GM12892 (cell line): ENCODE measurements at places on chromosomes 7 and 10.

DNA sequence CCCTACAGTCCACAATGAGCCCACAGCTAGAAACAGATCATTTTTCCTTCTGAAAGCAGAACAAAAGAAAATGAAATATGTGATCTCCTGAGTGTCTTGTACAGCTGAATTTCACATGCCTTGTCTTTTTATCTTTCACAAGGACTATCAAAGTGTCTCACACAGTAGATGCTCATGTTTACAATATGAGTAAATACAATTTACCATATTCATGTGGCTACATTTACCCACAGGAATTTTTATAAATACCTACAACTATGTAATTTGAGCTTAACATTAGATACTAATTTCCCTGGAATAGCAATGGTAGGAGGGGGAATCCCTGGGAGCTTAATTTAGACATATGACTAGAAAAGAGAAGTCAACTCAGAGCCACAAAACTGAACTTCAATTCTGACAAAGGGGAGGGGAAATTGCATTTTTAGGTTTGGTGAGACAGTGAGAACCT lies 186.2 kb downstream of the MACC1 start:
- no peak for DNase-seq

GRCh38 chr7:127818306-127818705 lies 166.3 kb downstream of the SND1 start:
- no peak for DNase-seq

- DNase-seq = no peak
These were observed 120.9 kb downstream of the CREB5 start for GRCh38 chr7:28533267-28533666.

DNA sequence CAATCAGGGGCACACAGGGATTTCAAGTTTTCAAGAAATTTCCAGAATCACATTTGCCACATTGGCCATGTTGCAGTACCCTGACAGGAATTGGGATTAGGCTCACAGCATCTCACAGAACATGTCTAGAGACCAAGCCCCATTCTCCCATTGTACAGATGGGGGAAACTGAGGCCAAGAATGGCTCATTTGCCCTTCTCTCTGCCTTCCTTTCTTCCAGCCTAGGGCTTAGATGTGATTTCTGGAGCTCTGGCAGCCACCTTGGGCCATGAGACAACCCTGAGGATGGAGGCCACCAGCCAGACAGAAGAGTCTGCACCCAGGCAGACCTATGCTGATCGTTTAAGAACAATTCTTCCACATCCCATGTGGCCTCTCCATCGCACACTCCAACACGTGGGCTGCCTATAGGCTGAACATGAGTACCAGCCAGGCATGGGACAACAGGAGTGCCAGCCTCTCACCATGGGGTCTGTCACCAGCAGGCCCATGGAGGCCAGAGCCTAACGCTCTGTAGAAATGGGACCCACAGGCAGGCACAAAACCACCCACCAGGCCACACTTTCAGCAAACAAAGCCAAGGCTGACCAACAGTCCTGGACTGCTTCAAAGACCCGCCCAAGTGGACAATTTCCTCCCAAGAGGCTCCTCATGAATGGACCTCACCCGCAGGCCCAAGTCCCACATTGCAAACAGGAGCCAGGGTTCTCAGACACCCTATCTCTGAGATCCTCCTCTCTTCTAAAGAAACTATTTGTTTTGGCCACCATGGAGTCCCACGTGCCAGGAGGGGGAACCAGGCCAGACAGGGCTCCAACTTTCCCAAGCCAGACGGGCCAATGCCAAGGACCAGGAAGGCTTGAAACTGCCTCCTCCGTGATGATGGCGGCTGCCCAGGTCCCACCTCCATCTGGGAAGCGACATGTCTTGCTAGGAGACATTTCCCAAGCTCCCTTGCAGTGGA lies 20.7 kb downstream of the PDGFA start:
- no peak for DNase-seq

DNA sequence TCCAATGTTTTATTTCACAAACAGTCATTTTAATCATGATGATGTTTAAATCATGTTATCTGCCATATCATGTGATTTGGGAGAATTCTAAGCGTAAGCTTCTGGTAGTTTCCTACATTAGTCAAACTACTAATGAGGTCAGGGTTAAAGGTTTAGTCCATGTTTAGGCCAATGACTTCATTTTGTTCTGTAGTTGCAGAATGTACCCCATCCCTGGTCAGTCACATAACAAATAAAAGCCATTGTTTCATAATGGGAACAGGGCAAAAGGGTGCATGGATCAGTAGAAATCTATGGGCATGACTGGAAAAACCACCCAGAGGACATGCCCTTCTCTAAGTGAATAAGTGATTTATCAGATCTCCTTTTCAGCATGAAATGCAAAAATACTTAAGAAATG lies 138.4 kb upstream of the ABCB5 start:
- DNase-seq = no peak

DNA sequence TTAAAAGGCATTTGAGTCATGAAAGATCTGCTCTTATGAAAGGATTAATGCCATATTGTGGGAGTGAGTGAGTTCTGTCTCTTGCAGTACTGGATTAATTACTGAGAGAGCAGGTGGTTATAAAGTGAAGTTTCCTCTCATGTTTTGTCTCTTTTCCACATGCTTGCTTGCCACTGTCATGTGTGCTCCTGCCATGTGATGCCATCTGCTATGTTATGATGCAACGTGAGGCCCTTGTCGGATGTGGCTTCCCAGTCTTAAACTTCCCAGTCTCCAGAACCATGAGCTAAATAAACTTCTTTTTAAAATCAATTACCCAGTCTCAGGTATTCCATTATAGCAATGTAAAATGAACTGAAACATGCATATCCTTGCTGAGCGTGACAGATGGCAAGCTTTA lies 22.7 kb upstream of the TCTN3 start:
- DNase-seq = no peak

DNA sequence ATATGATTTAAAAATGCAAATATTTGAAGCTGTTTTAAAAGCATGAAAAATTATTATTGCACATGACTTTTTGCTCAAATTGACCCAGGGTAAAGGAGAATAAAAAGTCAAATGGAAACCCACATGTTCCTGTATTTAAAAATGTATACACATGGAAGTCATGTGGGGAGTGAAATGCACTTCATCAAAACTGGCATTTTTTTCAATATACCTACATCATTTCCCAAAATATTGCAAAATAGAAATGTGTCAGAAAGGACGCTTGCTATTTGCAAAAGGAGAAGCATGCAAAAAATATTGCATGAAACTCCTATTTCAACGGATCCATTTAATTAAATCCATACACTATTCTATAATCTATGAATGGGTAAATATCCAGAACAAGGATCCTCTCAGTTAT lies 117.0 kb downstream of the POU6F2 start:
- DNase-seq = no peak

DNA sequence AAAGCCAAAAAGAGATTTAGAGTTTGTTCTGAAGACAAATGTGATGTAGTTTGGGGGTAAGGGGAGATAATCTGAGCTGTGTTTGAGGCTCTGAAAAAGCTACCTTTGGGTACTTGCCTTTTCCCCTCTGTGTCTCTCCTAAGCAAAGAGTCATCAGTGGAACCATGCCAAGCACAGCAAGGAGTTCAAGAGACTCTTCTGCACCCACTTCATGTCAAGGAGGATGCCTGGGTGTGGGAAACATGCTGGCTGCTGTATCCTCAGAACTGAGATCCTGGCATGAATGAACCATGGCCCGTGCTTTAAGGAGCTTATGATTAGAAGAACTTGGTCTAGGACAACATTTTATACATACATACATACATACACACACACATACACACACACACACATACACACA lies 142.9 kb downstream of the NOC3L start:
- no peak for DNase-seq

DNA sequence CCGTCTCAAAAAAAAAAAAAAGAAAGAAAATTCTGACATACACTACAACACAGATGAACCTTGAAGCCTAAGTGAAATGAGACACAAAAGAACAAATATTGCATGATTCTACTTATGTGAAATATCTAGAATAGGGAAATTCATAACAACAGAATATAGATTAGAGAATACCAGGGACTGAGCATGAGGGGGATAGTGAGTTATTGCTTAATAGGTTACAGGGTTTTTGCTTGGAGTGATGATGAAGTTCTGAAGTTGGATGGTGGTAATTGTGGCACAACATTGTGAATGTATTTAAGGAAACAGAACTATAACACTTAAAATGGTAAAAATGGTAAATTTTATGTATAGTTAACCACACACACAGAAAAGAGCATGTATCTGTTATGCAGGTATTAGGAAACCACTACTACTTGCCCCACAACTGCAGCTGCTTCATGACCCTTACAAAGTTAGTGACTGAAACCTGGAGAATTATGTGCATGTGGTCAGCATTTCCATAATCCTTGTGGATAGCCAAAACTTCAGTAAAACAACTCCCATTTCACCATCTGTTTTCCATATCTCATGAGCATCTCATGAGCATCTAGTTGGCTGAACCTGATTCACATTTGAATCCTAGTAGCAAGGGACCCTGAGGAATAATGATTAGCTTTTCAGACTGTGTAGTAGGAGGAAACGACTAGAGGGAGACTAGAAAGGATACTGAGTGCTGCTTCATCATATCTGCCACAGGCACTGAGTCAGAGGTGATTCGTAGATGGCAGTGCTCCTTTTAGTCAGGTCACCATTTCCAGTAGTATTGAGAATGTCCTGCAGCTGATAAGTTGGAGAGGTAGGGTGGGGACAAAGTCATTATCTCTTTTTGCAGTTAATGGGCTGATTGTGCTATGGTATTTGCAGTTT lies 26.3 kb downstream of the SAMD8 start:
- no peak for DNase-seq

DNA sequence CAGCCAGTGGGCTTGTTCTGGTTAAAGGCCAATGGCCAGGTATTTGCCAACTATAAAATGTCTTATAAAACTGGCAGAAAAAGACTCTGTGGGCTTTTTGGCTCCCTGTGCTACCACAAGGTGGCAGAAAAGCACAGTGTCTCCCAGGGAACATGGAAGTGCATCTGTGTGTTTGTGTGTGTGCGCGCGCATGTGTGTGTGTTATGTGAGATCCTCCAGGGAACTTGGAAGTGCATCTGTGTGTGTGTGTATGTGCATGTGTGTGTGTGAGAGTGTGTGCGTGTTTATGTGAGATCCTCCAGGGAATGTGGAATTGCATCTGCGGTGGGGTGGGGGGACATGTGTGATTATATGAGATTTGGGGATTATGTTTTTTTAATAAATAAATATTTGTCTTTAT lies 30.2 kb upstream of the ABI1 start:
- no peak for DNase-seq

GRCh38 chr7:66296557-66296956 lies 91.4 kb downstream of the TPST1 start:
- no peak for DNase-seq

DNA sequence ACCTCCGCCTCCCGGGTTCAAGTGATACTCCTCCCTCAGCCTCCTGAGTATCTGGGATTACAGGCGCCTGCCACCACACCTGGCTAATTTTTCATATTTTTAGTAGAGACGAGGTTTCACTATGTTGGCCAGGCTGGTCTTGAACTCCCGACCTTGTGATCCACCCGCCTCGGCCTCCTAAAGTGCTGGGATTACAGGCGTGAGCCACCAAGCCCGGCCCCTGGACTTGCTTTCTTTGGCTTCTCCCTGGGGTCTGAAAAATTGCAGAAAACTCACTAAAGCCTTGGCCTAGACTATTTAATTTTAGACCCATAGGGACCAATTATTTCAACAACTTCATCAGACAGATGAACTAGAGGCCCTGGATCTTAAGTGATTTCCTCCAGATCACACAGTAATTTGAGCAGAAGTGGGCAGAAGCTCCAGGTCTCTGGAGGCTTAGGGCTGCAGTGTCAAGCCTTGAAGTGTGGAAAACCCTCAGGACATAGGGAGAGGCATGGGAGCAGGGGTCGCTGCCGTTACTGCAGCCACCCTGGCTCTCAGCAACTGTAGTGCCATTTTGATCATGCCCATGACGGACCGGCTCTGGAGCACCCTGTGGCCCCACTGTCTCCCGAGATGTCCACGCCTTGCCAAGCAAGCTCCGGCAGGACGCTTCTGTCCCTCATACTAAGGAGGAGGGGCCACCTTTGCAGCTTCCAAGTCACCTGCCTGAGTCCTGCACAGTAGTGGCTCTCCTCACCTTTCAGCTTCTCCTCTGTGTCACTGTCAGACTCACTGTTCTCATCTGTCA lies 72.4 kb downstream of the DENND2A start:
- DNase-seq = no peak

GRCh38 chr10:78458983-78459638 lies 425.4 kb downstream of the RPS24 start:
- DNase-seq = no peak

- DNase-seq = no peak
These were observed 102.1 kb upstream of the ANLN start for GRCh38 chr7:36287371-36288241.

DNA sequence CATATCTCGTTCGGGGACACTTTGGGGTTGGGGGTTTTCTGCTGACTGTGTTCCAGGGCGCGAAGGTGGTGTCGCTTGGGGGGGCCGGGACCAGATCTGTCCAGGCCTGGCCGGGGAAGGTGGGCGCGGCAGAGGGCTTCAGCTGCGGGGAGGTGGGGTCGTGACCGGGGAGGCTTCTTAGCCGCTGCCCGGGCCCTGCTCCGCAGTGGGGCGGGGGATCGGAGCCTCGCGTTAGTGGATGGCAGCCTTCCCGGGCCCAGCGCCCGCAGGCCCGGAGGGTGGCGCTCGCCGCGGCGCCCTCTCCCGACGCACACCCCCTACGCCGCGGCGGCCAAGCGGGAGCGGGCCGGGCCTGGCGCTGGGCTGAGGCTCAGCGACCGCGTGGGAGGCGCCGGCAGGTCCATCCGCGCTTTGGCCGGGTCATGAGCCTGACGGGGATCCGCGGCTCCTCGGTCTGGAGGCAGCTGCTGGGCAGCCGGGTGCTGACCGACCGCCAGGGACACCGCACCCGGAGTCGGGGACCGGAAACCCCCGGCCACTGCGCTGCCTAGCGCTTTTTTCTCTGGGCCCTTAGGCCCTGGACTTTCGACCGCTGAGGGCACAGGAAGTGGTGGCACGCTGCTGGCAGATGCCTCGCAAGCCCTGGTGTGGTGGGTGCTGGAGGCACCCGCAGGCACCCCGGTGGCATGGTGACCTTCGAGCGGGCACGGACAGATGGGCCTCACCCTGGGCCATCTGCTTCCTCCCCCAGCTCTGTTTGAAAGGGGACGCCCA lies 1.2 kb downstream of the AGAP3 start:
- no peak for DNase-seq

GRCh38 chr10:6185039-6185716 lies 17.6 kb upstream of the PFKFB3 start:
- no peak for DNase-seq

- DNase-seq = no peak
These were observed 43.1 kb upstream of the SNX13 start for GRCh38 chr7:17983221-17984062.

- no peak for DNase-seq
These were observed 98.6 kb upstream of the MKX start for GRCh38 chr10:27844223-27844622.
